ENCODE measurements at places on chromosomes 11 and 22. TPM values are rescaled to one million over a fixed set of nuclear protein-coding genes. Genes with fewer than 3 reads are reported as not detected.

Gene SHISAL1
- total RNA-seq = 20.8 TPM

Gene RHOD
- 0.82 TPM for total RNA-seq

Gene OVOL1
- under 0.01 TPM for total RNA-seq

Gene TNNT3
- not detected for total RNA-seq

Gene TSPAN32
- 0.41 TPM for total RNA-seq

Gene SLC22A9
- total RNA-seq = not detected

Gene DNAL4
- 16.7 TPM for total RNA-seq

Gene GAL3ST3
- 10.6 TPM for total RNA-seq

Gene TRPM5
- not detected for total RNA-seq

Gene MMP12
- not detected for total RNA-seq

DNA sequence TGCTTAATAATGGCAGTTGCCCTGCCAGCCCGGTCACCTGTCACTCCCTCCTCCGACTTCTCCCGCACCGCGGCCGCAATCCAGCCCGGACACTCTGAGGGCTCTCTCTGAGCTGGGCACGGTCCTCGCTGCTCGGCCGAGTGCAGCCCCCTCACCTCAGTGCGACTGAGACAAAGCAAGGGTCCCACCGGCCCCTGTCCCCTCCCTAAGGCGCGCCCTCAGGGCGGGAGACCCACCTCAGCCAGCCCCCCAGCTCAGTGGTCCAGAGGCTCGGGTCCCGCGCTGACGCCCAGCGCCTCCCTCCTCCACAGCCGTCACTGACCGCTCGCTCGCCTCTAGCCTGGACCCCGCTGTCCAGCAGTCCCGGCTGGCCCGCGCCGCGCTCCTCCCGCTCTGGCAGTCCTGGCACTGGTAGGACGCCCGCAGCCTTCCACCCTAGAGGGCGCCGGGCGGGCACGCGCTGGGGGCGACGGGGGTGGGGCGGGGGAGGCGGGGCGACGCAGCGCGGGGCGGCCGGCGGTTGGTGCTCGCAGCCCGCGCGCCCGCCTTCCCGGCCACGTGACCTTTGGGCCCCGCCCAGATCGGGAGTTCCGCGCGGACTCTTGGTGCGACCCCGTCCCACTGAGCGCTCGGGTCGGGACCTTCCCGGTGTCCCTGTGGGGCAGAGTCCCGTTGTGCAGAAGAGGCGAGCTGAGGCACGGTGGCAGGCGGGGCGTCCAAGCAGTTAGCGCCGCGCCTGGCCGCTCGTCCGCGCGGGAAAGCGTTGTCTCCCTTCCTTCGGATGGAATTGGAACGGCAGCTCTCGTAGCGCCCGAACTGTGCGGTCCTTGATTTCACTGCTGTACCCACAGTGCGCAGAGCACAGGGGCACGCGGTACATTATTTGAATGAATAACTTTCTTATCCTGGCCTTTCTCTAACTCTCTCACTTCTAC lies 7.8 kb upstream of the L3MBTL2 start:
- DNase-seq = peak; percentile 97

DNA sequence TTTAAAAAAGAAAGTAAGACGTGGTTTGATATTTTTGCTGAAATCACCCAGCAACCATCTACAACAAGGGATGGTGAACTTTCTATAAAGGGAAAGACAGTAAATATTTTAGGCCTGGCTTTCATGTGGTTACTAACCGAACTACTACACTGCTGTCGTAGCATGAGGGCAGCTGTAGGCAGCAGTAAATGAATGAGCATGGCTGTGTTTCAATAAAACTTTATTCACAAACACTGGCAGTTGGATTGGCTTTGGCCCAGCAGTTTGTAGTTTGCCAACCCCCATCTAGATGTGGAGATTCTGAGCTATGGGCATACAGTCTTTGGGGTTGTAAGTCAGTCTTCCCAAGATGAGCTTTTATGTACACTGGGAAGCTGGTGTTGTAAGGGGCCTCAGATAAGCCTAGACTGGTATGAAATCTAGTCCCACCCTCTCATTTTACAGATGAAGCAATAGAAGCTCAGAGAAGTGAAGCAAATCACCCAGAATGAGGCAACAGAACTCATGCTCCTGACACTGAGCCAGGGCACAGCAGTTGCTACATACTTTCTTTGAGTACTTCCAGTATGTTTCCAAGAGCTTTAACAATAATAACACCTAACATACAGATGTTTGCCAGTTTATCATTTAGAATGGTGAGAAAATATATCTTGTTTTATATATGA lies 204.4 kb downstream of the ADAMTS15 start:
- DNase-seq = no peak

DNA sequence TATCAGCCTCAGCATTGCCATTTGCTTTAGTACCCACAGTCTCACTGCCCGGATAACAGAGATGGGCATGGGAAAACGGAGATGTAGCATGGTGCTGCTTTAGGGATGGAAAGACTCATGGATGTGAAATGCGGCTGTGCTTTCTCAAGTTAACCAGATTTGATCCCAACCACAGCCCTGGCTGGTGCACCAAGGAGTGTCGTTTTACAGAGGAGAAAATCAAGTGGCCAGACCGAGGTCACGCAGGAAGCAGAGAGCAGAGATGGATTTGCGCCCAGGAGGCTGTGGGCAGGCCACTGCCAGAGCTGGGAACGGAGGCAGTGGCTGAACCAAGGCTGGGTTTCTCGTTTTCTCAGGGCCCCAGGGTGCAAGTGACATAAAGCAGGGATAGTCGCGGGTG lies 9.0 kb downstream of the MB start:
- DNase-seq = no peak

DNA sequence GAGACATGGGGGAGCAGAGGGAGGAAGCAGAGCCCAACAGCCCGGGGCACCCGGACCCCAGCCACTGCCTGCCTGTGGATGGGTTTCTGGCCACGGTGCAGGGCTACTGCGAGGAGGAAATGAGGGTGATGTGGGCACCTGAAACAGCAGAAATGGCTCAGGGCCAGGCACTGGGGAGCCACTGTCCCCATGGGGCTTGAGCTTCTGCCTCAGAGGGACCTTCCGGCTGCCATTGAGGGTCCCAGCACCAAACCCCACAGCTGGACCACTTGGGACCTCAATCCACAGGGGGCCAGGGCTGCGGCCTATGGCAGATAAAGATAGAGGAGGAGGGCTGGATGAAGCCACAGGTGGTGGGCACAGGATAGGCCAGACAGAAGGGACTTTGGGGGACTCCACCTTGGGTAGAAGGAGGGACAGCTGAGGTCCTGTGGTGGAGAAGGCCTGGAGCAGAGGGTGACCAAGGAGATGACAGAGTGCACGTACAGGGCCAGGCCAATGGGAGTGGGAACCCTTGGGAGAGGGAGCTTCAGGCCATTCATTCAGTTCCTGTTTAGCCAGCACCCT lies 48.3 kb downstream of the NFAM1 start:
- DNase-seq = no peak

GRCh38 chr11:43923406-43924111 lies 18.9 kb upstream of the C11orf96 start:
- peak; percentile 44 for DNase-seq

- DNase-seq = peak; percentile 51
Measured at GRCh38 chr11:68684385-68685356, at the start of gene GAL. GAL (plus strand) TSS chr11:68684544; CDS start chr11:68684924, 380 bp downstream.

- DNase-seq = no peak
Measured at GRCh38 chr11:119085437-119085847, 761 bp downstream of the HMBS start.

DNA sequence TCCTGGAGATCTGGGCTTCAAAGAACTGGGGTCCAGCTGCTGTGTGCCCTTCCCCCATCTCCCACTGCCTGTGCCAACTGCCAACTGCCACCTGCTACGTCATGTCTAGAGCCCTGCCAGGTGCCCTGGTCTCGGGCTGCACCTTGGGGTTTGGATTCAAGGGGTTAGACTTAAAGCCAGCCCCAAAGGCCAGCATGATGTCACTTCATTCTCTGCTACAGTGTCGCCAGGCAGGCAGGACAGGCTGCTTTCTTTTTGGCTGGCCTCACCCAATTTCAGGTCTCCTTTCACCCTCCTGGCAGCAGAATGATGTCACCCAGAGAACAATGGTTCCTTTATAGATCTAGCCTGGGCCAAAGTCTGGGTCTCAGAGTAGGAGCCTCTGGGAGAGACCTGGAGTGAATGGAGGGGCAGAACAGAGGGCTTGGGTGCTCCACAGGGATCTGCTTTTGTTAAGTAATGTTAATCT lies 79.5 kb upstream of the CRYBB3 start:
- DNase-seq = no peak

GRCh38 chr22:37472418-37473006 lies 13.7 kb downstream of the MFNG start:
- DNase-seq = no peak

GRCh38 chr22:37044634-37045625 lies 6.6 kb upstream of the KCTD17 start:
- no peak for DNase-seq

DNA sequence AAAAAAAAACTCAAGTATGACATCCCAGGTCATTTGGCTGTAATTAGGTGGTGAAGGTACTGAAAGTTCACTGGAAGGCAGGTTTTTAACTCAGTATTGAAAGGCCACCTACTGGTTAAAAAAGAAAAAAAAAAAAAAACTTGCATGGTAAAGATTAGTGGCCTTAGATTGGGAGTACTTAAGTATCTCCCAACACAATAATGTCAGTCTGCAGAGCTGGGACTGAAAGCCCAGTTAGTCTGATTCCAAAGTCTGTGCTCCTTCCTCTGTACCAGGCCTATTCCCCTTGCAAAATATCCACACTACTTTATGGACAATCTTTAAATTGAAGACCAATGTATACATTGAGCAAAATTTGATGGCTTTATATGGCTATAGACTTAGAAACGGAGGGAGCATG lies 85.5 kb downstream of the NOX4 start:
- DNase-seq = no peak

DNA sequence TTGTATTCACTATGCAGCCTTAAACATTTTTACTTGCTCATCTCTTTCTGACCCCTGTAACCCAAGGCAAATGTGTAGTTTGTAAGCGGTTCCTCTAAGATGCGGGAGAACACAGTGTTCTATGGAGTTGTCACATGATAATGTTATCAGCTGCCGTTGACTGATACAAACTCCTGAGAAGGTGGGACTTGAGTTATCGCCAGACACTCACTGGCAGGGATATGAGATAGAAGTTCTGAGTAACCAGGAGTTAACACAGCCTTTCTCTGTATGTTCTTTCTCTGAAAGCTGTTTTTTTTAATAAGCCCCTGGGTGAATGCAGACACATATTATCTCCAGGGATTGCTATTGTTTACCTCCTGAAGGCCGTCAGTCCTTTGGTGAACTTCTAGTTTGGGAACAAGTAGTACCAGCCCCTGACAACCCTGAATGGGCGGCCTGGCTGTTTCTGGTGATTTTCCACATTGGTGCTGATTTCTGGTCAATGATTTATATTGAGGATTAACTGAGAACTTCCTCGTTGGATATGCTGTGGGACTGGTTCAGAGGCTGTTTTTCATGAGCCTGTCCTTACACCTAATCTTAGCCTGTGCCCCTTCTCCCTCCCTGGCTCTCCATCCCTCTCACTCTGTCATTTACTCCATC lies 155.3 kb upstream of the RASSF10 start:
- DNase-seq = no peak

GRCh38 chr11:114122686-114123085 lies 63.2 kb downstream of the ZBTB16 start:
- DNase-seq = no peak

GRCh38 chr11:117481885-117482284 lies 154.2 kb downstream of the CEP164 start:
- DNase-seq = no peak
